ENCODE measurements at places on chromosomes 6 and 20.

- DNase-seq = no peak
Observed at GRCh38 chr6:13419422-13420195, 67.8 kb downstream of the GFOD1 start.

GRCh38 chr6:20167601-20168000 is 44.7 kb downstream of the MBOAT1 start:
- no peak for DNase-seq

GRCh38 chr20:25685276-25686080 is 11.2 kb downstream of the ZNF337 start:
- no peak for DNase-seq

- DNase-seq = peak; percentile 75
Observed at GRCh38 chr20:38108438-38108985, 56.6 kb downstream of the TGM2 start.

- DNase-seq = no peak
Observed at GRCh38 chr6:48775157-48775556, 664.2 kb upstream of the PTCHD4 start.

DNA sequence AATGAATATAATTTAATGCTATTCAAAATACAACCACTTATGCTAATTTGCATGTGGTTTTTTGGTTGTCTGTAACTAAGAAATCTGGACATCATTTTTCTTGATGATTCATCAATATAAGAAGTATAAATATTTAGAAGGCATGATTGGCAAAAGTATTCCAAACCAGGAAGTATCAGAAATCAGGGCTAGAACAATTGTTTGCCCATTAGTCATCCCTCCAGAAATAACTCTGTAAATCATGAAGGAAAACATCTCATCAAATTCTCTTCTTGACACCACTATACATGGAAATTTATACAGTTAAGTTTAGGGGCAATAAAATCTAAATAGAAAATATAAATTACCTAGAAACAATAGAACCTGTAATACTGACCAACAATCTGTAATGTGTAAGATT is 554.7 kb upstream of the HS3ST5 start:
- DNase-seq = no peak

DNA sequence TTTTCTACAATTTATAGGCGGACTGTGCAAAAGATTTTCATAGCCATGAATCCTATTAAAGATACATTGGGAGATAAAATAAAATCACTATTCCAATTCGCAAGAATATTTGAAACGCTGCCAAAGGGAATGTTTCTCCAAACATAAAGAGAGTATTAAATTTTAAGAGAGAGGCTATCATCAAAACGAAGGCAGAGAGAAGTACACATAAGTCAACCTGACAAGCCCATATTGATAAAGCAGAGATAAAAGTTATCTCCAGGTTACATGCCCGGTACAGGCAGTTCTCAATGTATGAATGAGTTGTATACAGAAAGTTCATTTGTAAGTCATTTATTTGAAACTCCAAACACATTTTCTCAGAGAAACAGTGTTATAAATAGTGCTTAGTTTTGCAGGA is 193.1 kb downstream of the ATXN1 start:
- no peak for DNase-seq

DNA sequence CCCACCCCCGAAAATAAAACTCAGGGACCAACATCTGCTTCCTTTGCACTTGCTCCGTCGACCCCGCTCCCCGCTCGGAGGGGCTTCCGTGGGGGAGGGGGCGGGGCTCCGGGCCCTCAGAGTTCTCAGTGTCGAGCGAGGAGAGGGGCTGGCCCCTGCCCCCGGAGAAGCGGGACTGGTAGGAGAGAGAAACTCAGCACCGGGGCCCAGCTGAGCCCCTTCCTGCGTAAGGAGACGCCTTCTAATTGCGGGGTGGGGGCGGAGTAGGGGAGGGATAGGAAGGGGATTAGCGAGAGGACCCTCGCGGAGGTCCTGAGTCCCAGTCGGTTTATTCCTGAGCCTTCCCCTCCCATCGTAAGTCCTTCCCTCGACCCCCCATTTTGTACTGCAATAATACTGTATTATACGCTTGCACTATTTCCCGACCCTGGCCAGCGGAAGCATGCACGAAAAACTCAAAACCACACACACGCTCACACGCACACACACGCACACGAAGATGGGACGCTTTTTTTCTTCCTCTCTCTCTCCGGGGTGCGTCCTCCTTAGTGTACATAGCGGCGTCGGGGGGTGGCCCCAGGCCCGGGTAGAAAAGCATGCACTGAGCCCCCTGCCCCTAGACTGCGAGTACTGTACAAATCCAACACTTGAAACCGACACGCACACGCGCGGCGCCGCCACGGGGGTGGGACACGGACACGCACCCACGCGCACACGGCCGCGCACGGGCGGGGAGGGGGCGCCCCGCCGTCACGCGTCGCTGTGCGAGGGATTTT is 22.1 kb upstream of the SLC22A7 start:
- DNase-seq = no peak

GRCh38 chr6:25583099-25583498 is 68.9 kb upstream of the SCGN start:
- no peak for DNase-seq

DNA sequence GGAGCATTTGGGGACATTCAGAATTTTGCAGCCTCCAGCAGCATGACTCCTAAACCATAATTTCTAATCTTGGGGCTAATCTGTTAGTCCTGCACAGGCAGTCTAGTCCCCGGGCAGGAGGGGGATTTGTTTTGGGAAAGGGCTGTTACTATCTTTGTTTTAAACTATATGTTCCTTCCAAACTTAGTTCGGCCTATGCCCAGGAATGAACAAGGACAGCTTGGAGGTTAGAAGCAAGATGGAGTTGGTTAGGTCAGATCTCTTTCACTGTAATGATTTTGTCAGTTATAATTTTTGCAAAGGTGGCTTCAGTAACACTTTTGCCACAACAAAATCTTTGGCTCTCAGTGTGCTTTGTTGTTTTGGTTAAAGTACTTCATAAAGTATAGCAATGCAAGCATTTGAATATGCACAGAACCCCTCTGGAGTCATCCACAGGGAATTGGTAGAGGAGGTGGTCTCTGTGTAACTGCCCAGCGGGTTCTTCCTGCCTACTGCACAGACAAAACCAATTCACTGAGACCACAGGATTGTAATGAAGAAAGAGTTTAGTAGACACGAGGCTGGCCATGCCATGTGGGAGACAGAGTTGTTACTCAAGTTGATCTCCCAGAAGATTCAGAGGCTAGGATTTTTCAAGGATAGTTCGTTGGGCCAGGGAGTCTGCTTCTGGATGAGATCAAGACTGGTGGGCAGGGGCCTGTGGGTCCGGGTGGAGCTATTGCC is 224.1 kb upstream of the MYLIP start:
- DNase-seq = no peak

GRCh38 chr6:137811916-137812553 is 55.0 kb upstream of the TNFAIP3 start:
- no peak for DNase-seq

- DNase-seq = no peak
Observed at GRCh38 chr20:54082100-54082499, 11.7 kb upstream of the BCAS1 start.

DNA sequence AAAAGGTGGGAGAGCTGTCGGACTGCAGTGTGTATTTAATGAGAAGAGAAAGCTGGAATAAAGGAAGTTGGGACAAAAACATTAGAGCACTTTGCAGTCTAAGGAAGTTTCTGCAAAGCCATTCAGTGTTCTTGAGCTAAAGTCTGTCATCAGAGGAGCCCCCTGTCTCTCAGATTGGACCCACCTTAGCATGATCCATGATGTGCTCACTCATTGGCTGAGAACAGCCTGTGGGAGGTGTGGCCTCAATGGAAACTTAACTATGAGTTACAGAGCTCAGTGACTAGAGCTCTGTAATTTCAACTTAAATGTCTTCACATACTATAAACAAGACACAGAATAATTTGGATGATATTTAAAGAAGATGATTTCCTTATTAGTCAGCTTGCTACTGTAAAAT is 437.0 kb downstream of the BTBD3 start:
- no peak for DNase-seq

- DNase-seq = no peak
Observed at GRCh38 chr6:132253211-132253610, 148.1 kb downstream of the MOXD1 start.

- no peak for DNase-seq
Observed at GRCh38 chr6:41228616-41229015, 467 bp downstream of the TREML4 start.

- DNase-seq = no peak
Observed at GRCh38 chr6:25050356-25050755, 114.6 kb upstream of the RIPOR2 start.

GRCh38 chr6:16828058-16828457 is 66.8 kb upstream of the ATXN1 start:
- DNase-seq = no peak

DNA sequence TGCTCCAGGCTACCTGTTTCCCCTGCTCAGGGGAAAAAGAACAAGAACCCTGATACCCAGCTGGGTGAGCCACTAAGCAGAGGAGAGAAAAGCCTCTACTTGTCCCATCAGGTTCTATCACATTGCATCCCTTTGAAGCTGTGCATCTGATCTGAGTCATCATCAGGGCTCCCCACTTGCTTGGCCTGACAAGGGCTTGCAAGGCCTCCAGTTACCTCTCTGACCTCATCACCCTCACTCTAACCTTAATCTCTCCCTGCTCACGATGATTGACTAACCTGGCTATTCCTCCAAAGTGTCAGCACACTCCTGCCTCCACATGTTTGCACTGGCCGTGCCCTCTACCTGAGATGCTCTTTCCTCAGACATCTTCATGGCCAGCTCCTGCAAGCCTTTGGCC is 309.5 kb upstream of the CHD6 start:
- no peak for DNase-seq

- no peak for DNase-seq
Observed at GRCh38 chr6:54134935-54135334, 23.7 kb downstream of the MLIP start.

GRCh38 chr6:75436869-75437268 is 56.7 kb downstream of the FILIP1 start:
- peak; percentile 83 for DNase-seq

- no peak for DNase-seq
Observed at GRCh38 chr6:102229271-102229670, 835.8 kb downstream of the GRIK2 start.

- no peak for DNase-seq
Observed at GRCh38 chr6:151616600-151616999, 122.8 kb downstream of the CCDC170 start.

DNA sequence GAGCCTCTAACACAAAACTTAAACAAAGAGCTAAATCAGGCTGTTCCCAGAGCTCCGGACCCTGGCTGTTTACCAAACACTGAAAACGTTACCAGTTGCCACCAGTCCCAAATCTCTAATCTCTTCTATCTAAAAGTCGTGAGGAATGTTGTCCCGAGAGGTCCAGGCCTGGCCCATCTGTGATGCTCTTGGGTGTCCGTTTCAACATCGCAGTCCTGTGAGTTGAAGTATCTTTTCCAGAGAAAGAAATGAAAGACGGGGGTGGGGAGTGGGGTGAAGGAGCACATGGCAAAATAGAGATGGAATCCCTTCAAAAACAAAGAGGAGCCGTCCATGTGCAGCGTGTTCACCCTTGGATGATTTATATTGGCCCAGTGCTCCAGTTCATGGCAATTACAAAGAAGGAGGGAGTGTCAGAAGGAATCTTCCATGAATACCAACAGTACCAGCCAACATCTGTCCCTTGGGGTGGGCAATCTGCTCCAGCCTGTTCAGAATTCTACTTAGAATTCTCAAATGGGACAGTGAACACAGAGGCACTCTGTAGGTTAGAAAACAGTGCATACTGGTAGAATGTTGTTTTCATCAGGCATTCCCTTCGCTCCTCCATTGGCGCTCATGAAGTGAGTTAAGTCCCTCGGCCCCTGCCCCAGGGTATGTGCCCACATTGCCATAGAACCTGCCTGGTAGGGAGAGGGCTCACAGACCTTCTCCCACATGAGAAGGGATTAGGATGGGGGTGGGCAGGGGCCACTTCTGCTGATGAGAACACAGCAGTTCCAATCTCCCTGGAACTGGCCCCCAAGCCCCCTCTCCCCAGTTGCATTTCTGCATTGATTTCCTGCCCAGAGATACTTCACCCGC is 112.1 kb downstream of the LY86 start:
- DNase-seq = no peak

- no peak for DNase-seq
Observed at GRCh38 chr20:31816221-31816620, 2.9 kb upstream of the MYLK2 start.

DNA sequence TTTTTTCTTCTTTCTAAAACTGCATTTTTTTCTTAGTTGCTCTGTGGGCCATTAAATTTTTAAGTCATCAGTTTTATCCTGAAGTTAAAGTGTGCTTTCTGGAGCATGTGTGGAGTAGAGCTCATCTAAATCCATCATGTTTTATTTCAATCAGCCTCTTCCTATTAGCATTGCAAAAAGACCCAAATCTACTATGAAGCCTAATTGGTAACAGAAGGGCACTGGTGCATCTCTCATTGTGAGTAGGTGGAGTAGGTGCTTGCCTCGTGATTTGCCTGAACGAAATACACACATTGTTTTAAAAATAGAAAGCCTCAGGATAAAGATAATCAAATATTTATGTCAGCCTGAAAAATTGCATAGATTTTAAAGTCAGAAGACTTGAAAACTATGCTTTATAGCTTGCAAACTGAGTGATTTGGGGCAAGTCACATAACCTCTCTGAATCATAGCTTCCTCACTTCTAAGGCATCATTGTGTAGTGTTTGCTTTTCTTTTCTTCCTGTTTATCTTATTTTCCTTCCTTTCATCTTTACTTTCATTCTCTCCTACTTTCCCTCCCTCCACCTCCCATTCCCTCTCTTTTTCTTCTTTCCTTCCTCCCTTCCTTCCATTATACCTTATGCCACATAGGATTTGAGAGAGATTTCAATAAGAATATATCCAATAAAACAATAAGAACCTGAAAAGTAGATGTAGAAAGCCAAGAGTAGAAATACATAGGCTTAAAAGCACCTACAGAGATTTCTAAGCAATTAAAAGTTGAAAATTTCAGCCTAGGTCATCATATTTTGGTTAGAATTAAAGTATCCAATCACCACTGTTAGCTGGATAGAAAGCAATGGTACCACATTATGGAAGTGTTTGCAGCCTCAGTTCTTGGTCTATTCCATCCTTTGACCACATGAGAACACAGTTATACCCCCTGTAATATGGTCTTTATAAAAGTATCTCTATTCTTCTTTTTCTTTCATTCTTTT is 49.6 kb upstream of the RNF146 start:
- no peak for DNase-seq

DNA sequence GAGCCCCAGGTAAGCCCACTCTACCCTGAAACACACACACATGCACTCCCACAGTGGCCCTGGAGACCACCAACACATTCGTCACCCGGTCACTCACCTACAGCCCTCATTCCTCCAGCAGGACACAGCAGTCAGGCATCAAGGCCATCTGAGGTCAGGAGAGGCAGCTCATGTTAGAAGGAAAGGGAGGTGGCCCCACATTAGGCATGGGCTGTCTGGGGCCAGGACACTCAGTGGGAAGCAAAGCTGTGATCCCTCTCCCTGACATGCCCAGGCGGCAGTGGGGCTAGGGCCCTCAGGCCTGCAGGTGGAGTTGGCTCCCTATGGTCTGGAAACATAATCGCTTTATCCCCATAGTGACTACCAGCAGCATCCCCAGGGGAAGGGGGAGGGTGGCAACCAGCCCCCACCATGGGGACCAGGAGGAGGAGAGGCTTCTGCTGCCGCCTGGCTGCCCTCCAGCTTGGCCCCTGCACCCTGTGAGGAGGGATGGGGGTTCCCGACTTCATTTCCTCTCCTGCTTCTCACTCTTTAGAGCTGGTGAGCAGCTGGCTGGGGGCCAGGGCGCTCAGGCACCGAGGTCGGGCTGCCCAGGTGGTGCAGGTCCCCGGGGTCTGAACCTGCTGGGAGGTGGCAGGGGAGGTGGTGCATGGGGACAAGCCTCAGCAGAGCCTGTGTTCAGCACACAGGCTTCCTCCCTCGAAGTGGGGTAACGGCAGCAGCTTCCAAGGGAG is 76.6 kb upstream of the CST7 start:
- no peak for DNase-seq
